T-helper 1 cell (primary cell): ENCODE measurements at places on chromosomes 5 and 9.
A peak's percentile ranks its signal among the peaks of the same experiment; 100 is the strongest.

GRCh38 chr9:83359039-83359438 is 179.2 kb downstream of the FRMD3 start:
- no peak for DNase-seq

GRCh38 chr9:129327552-129328328 is 149.7 kb upstream of the IER5L start:
- DNase-seq = no peak

GRCh38 chr5:1523480-1523792 is 324 bp downstream of the LPCAT1 start:
- DNase-seq = peak; percentile 18

GRCh38 chr5:149932445-149933350 is 11.9 kb downstream of the PDE6A start:
- DNase-seq = no peak

DNA sequence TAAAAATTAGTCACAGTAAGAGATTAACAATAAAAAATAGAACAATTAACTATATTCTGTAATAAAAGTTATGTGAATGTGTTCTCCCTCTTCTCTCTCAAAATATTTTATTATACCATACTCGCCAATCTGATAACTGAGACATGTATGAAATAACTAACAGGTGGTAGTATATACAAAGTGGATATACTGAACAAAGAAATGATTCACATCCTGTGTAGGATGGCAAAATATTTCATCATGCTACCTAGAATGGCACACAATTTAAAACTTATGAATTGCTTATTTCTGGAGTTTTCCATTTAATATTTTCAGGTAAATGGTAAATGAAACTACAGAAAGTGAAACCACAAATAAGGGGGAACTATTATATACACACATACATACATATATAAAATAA is 152.5 kb downstream of the RNF180 start:
- no peak for DNase-seq

GRCh38 chr5:1347571-1347970 is 2.7 kb upstream of the CLPTM1L start:
- DNase-seq = no peak

GRCh38 chr5:108061941-108062340 is 320.0 kb downstream of the FBXL17 start:
- DNase-seq = no peak

GRCh38 chr9:135888766-135889394 is 18.5 kb downstream of the CAMSAP1 start:
- DNase-seq = no peak

DNA sequence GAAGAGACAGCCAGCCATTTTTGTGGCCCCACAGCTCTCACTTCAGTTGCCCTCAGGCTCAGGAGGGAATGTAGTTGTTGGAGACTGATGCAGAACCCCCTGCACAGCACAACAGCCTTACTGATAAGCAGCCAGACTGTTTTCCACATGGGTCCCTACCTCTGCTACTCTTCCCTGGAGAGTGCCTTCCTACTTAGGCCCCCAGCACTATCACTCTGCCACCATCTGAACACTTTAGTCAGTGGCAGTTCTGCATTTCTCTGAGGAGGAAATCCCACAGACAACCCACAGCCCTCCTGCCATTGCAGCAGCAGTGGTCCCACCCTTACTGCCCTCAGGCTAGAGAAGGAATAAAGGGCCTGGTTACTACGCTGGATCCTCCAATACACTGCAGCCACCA is 61.8 kb upstream of the PTPRD start:
- no peak for DNase-seq

DNA sequence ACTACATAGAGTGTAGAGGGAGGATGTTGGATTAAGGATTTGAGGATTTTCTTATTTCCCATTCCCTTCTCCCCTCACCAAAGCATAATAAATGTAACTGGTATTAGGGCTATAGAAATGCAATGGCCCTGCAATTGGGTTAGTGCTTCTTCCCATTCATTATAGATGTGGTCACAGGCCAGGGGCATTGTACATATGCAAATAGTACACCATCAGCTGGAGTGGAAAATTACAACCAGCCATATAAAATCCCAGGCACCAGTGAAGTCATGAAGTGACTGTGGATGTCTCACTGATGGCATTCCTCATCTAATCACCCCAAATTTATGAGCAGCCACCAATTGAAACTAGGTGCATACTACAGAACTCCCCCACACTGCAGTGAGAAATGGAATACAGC is 105.9 kb downstream of the PLK2 start:
- no peak for DNase-seq

DNA sequence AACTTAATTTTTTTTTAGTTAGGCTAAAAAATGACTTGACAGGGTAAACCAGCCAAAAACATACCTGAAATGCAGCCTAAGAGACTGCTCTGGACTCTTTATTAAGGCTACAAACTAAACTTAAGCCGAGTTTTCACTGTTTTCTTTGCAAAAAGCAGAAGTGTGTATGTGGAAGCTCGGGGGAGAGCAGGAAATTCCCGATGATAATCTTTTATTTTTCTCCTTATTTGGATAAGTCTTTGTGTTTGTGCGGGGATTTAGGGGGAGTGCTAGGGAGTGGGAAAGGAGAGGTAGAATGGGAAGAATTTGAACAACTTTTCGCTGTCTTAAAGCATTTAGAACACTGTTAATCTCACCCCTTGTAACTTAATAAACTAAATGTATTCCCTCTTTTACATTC is 30.7 kb upstream of the GPR21 start:
- no peak for DNase-seq

DNA sequence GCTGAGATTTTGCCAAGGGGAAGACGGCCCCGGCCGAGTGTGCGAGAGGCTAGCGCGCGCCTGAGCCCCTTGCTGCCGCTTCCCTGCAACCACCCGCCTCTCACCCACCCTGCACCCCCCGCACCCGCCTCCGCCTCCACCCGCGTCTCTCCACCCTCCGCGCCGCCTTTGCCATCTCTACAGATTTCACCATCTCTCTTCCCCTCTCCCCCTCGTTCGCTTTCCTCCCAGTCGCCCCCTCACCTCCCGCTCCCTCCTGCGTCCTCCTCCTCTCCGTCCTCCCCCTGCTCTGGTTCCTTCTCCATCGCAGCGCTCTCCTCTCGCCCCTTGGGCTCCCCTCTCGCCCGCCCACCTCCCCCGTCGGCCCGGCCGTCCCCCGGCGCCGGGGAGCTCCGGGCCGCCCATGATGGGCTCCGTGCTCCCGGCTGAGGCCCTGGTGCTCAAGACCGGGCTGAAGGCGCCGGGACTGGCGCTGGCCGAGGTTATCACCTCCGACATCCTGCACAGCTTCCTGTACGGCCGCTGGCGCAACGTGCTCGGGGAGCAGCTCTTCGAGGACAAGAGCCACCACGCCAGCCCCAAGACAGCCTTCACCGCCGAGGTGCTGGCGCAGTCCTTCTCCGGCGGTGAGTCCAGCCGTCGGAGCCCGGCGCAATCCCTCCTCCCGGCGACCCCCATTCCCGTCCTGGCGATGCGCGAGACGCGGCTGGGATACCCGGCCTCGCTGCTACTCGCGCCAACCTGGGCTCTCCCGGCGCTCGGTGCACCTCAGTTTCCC is at the start of gene PRDM12:
Gene PRDM12 (plus strand): TSS at position 344 of the 778 bp plus-strand sequence. CDS start 60 bp downstream, at position 404.
- no peak for DNase-seq

- DNase-seq = no peak
Measured at GRCh38 chr5:154520861-154521453, 42.9 kb upstream of the HAND1 start.

DNA sequence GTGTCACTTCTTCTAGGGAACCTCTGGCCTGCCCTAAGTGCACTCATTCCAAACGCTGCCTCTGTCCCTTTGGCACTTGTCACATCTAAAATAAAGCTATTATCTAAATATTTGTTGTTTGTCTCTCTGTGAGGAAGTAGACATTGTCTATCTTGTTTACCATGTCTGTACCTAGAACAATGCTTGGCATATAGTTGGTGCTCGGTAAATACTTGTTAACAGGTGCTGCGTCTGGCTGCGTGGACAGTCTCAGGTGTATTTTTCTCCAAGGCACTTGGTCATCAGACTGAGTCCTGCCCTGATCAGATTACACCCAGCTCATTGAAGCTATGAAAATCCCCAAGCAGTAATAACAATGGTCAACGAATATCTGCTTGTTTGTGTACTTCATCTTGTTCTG is 174.9 kb upstream of the SMIM23 start:
- DNase-seq = no peak

- DNase-seq = no peak
Measured at GRCh38 chr5:136174021-136174659, 18.8 kb downstream of the SMIM32 start.

DNA sequence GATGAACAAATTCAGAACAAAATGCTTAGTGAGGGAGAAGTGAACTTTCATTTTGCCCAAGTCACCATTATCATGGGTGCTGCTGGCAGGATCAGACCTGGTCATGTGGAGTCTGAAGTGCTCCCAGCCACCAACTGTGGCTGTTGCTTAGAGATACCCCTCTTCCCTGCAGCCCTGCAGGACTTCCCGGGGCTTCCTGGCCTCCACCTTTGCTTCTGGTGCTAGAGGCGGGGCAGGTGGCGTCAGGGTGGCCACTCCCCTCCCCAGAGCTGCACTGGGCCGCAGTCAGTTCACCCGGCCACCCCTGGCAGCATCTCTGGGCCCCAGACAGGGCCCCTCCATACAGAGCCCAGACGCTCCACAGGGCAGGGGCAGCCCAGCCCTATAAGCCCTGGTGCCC is 30.0 kb upstream of the SLC12A7 start:
- DNase-seq = no peak

DNA sequence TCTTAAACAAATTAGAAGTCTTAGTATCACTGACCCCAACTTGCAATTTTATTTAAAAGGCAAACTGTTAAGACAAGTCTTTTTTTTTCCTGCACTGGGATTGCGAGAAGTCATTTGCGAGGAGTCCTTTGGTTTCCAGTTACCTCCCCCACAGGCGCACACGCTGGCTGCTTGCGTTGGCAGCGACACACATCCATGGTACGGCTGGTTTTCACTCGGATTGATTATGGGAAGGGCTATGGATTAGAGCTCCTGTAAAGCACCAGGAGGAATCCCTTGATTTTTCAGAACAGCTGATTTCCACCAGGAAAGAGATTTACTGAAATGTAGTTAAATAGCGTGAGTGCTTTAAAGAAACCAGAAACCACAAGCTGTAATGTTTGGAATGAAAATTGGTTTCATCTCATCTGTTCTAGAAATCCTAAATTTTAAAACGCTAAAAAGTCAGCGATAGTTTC is 737 bp downstream of the SLC1A3 start:
- DNase-seq = no peak

GRCh38 chr9:91065231-91066041 is 263.8 kb downstream of the SYK start:
- no peak for DNase-seq

- no peak for DNase-seq
Measured at GRCh38 chr5:1035421-1036405, 27.1 kb downstream of the NKD2 start.

DNA sequence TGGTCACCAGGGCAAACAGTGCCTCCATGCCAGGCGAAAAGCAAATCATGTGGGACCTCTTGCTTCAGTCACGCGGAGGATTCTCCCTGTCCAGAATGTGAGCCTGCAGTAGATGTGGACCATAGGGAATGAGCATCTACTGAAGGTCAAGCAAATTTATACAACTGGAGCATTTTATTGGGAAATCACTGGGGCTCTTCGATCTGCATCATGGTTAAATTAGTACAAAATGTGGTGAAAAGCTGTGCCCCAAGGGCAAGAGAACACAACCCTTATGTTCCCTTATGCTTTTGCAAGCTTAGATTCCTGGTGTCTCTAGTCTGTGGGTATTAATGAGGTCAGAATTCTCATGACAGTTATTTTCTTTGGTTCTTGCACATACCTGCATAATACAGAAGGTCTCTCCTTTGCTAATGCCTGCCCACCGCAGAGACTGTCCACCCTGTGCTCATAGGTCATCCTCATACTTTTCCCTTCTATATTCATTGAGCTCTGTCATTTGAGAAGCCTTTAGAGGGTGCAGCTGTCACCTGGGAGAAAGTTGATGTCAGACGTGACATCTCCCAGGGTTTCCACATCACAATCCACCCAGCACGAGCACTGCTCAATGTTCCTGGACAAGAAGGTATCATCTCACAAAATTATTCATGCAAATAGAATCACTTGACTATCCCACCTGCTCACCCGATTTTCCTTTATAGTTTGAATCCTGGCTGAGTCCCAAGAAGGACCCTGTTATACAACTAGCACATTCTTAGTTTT is 111.7 kb downstream of the NXNL2 start:
- no peak for DNase-seq
